ENCODE measurements at places on chromosomes 12 and 14.
A peak's percentile ranks its signal among the peaks of the same experiment; 100 is the strongest.

DNA sequence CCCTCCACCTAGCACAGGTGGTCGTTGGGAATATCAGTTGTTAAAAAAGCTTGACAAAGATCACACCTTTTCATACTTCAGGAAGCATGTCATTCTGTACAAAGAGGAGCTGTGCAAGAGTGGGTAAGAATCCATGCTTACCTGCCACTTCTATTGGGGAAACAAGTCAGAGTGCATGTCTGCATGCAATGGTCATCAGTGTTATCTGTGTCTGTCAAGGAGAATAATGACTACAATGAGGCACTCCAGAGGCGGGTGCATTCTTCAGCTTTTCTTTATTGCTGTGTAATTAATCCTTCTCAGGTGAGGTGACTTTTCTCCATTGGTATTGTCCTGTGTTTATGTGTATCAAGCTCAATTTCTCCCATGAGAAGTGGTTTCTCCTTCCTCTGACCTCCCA is 24.4 kb downstream of the KCNA5 start:
- DNase-seq = no peak

GRCh38 chr14:90571149-90571947 is 174.5 kb downstream of the CALM1 start:
- DNase-seq = no peak

- no peak for DNase-seq
Observed at GRCh38 chr12:51705450-51705849, 114.4 kb downstream of the SCN8A start.

DNA sequence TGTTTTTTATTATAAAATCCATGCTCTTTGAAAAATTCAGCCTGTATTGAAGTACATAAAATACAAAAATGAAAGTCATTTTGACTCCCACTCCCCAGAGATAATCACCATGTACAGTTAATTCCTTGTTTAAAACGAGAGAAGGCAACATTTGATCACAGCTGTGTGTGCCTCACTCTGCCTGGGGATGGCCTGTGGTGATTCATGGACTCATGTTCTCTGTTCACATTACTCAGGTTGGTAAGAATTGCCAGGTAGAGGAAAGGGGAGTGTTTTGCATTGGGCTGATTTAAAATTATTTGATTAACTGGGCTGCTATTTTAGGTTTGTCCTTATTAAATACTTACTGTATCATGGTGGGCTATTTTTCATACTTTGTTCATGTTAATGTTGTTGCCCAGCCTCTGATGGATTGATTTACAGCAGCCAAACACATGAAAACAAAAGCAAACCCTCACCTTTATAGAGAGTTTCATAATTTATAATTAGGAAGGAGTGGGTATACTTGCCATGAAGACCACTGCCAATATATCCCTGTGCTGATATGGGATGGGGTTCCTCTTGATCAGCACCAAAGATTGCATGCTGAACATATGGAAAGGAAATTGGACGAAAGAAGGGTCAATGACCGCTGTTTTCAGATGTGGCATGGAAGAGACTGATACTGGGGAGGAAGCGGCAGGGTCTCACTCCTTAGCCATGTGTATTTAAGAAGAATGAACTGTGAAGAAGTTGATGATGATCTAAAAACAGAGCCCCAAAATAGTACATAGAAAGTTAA is 3.0 kb downstream of the ZBTB1 start:
- DNase-seq = no peak

DNA sequence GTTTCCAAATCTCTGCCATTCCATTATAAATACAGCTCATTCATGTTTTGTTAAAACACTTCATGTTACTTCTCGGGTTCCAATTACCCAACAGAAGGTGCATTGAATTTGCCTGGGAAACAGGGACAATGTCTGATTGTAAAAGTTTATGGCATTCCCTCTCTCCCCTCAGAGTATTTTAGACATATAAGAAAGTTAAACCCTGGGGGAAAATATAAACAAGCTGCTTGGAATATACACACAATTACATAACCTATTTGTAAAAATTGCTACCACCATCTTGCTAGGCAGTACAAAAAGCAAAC is 60.0 kb downstream of the BTG1 start:
- no peak for DNase-seq

DNA sequence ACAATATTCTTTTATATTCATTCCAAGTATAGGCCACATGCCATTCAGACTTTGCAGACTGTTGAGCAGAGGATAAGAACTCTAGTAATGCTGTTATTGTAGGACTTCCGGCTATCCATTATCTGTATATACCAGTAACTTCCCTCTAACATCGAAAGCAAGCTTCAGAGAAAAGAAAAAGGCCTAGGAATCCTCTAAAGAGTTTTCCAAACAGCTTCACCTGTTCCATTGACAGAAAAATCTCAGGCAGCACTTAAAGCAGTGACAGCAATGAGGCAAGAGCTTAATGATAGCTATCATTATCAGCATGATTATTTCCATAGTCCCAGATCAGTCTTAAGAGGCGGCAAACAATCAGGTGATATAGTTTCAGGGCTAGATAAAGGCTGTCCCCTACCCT is 1.8 kb downstream of the CPNE8 start:
- no peak for DNase-seq

DNA sequence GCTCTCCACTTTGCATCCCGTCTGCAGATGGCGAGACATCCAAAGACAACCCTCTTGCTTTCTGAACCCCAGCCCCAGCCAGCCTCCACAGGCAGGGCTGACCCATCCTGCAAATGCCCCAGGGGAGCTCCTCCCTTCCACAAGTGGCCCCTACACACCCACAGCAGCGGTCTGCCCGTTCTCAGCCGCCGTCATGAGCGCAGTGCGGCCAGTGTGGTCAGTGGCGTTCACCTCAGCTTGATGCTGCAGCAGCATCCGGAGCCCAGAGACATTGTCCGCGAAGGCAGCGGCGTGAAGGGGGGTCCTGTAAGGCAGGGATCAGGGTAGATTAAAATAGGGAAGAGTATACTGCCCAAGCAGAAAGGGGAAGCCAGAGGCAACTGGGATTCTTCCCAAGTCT is 13.7 kb downstream of the ANKRD52 start:
- DNase-seq = no peak

GRCh38 chr12:89384050-89384758 is 31.9 kb upstream of the DUSP6 start:
- DNase-seq = no peak

GRCh38 chr12:30874455-30875321 is 51.9 kb upstream of the TSPAN11 start:
- DNase-seq = no peak

DNA sequence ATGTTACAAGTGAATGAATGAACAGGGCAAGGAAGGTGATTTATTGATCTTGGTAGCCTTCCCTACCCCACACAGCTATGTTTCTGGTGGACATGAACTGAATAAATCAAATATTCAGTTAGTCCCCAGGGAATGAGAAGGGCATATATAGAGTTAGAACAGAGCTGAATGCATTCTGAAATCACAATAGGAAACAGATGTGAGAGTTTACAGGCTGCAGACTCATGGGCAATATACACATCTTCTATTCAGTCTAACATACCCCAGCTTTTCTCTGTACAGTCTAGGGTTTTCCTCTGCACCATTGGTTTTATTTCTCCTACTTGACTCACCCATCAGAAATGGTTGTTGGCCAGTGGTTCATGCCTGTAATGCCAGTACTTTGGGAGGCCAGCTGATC is 7.3 kb upstream of the STX2 start:
- no peak for DNase-seq

- DNase-seq = no peak
Observed at GRCh38 chr12:56993346-56993745, 13.0 kb downstream of the ZBTB39 start.

- no peak for DNase-seq
Observed at GRCh38 chr12:2082321-2082720, 29.5 kb downstream of the CACNA1C start.

- no peak for DNase-seq
Observed at GRCh38 chr12:84842406-84843013, 70.1 kb downstream of the SLC6A15 start.

DNA sequence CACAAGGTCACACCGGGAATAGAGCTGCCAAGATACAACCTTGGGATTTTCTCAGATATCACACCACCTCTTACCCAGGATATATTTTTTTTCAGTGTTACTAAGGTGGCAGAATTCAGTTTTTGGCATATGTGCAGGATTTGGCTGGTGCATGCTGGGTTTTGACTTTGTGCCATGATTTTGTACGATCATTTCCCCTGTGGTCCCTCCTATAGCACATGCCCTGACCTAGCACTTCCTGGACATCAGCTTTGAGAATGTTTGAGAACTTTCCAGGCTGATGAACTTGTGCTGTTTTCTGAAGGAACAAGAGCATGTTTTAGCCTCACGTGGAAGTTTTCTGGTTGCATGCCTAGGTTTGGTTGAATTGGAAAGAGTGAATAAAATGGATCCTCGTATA is 11.0 kb upstream of the TBPL2 start:
- peak; percentile 36 for DNase-seq

DNA sequence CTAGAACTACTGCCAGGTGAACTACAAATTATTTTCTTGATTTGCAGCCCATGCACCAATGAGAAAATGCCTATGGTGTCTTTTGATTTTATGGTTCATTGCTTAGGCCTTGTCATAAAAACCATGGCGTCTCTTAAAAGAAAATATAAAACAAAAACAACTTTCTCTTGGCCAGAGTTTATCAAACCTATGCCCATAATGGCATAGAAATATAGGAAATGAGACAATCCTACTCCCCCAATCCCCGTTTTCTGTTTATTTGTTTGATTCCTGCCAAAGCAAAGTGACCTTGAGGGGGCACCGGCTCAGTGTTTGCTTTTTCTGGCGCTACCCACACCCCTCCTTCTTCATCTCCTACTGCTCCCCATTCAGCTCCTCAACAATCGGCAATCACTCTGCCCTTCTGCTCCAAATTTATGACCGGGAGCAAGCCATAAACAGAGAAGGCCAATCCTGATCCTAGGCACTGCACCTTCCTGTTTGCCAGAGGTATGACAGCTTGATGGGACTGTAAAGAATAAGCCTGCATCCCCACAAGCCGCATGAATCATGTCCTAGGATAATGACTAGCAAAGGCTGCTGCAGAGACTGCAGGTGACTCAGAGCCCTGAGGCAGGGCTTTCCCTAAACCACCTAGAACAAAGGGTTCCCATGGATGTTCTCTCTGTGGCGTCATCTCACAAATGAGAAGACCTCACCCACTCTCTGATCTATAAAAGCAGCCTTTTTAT is 874.9 kb downstream of the NRXN3 start:
- DNase-seq = peak; percentile 70

- DNase-seq = no peak
Observed at GRCh38 chr12:102570256-102570655, 89.9 kb upstream of the IGF1 start.

GRCh38 chr14:96065661-96066459 is 26.7 kb downstream of the C14orf132 start:
- no peak for DNase-seq

GRCh38 chr12:111454716-111455447 is 49.2 kb downstream of the SH2B3 start:
- no peak for DNase-seq

GRCh38 chr14:69797573-69798338 is 715 bp upstream of the SLC10A1 start:
- no peak for DNase-seq

- DNase-seq = no peak
Observed at GRCh38 chr12:988646-989045, 2.4 kb upstream of the ERC1 start.

GRCh38 chr12:120229071-120229486 is 28.2 kb upstream of the RPLP0 start:
- DNase-seq = no peak

DNA sequence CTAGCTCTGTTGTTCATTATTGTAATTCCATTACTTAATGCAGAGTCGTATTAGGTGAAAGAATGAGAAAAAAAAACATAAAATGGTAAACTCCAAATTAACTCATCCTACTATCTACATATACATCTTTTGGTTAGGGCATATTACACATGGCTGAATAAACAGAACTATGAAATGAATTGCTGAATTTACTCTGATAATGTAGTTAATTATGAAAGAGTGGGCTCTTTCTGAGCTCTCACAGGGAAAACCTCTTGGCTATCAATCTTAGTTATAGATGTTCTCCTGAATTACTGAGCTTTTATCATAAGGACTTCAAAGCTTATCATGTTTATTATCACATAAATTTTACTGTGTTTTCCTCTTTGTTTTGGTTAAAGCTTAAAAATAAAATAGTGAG is 798.5 kb upstream of the MDGA2 start:
- DNase-seq = no peak

DNA sequence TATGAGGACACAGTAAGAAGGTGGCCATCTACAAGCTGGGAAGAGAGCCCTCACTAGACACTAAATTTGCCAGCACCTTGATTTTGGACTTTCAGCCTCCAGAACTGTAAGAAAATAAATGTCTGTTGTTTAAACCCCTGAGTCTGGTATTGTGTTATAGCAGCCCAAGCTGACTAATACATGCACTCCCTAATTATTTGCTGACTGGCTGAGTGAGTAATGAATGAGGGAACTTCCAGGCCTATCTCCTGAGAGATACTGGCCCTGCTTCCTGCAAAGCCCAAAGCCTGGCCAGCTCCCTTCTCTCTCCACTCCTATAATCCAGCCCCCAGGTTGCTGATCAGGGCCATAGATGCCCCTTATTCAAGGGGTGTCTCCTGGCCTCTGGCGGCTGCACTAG is 120.0 kb upstream of the NOS1 start:
- no peak for DNase-seq

DNA sequence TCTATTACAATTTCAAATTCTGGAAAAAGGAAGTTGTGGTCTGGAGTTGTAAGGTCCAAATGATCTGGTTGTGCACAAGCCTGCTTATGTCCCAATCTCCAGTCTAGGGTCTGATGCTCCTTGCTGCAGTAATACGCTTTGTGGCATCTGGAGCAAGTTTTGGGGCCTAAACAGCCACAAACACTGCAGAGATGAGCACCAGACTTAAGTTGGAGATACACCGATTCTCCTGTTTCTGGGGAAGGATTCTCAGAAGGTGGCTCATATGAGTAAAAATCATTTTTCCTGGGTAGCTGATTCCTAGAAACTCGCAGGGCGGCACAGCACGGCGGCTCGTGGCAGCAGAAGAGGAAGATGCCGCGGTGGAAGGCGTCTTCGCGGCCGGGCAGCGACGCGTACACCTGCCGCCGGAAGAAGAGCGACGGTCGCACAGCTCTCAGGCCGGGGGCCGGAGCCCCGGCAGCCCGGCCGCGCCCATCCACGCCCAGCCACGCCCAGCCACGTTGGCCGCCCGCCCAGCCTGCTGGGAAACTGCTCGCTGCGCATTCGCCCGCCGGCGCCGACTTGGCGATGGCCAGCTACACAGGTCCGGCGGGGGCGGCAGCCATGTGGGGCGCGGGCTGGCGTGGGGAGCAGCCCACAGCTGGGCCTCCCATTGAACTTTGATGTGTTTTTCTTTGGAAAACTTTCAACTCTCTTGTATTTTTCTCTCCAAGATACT is 129.0 kb downstream of the ASCL4 start:
- no peak for DNase-seq

DNA sequence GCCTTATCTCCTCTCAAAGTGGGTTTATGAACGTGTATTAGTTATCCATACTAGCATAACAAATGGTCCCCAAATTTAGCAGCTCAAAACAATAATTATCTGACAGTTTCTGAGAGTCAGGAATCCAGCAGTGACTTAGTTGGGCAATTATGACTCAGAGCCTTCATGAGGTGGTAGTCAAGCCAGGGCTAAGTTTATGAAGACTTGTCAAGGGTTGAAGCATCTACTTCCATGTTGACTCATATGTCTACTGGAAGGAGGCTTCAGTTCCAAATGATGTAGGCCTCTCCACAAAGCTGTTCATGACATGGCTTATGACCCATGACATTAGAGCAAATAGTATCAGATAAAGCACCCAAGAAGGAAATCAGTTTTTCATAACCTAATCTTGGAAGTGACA is 73.2 kb downstream of the IPO8 start:
- no peak for DNase-seq
